ENCODE measurements at places on chromosomes 16 and 17. TPM values are rescaled to one million over a fixed set of nuclear protein-coding genes. Genes with fewer than 3 reads are reported as not detected.

DNA sequence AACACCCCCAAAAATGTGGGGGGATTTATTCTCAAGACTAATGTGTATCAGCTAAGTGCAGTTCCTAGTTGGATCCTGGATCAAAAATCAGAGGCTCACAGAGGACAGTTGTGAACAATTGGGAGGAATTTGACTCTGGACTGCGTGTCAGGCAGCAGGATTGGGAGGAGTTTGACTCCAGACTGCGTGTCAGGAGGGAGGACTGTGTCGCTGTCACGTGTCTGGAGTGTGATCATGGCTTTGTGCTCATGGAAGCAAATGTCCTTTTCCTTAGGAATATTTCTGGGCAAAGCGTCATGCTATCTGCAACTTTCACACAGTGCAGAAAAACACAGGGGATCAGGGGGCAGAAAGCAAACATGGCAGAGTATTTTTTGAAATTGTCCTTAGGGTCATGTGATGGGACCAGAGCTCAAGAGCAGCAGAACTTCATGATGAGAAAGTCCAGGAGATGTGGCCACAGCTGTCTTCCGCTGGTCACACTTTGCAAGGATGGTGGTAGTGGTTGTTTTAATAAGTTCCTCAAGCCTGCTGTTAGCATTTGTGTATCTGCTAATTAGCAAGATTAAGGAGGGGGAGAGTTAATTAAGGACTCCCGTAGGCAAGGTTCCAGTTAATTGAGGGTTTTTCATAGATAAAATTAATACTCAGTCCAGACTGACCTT, 122.0 kb upstream of the CHMP6 start:
- DNase-seq = no peak

DNA sequence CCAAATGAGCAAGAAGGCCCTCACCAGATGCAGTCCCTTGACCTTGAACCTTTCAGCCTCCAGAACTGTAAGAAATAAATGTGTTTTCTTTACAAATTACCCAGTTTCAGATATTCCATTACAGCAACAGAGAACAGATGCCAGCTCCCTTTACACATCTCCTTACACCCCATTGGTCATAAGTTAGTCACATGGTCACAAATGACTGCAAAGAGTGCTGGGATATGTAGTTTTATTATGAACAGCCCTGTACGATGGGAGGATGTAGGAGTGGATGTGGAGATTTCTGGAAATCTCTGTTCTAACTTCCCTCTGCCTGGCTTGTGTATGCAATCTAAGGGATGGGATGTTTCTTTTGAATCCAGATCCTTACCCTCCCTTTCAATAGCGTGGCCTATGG, 13.3 kb upstream of the RPL38 start:
- DNase-seq = no peak

DNA sequence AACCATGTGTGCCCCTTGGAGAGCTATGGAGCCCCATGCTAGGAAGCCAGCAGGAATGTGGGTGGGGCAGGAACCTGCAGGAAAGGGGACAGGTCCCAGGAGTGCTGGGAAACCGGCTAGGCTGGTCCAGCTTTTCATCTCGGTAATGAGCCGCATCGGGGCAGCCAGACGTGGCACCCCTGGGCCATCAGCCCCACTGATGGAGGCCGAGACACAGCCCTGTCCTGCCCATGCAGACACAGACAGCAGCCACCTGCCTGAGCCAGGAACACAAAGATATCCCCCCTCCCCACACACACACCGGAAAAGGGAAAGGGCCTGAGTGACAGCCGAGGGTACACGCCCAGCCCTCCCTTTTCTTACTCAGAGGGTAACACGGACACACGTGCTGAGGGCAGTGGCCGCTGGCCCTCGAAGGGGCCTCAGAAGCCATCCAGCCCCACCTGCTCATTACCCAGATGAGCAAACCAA, 18.1 kb downstream of the PPL start:
- peak; percentile 16 for DNase-seq

DNA sequence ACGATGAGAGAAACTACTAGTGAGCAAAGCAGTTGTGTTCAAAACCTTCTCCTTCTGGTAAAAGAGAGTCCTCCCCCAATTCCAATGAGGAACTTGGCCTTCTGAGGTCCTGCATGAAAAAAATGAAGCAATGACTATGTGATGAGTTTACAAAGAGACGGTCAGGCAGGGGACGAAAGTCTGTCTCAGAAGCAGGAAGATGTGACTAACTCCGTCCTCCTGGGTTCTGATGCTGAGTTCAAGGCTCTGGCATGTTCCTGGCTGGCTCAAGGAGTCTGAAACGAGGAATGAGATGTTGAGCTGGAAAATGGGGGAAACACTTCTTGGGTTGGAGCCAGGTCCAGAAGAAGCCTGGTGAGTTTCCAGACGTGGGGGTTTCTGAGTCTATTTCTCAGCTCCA, 129.6 kb downstream of the CPPED1 start:
- no peak for DNase-seq

DNA sequence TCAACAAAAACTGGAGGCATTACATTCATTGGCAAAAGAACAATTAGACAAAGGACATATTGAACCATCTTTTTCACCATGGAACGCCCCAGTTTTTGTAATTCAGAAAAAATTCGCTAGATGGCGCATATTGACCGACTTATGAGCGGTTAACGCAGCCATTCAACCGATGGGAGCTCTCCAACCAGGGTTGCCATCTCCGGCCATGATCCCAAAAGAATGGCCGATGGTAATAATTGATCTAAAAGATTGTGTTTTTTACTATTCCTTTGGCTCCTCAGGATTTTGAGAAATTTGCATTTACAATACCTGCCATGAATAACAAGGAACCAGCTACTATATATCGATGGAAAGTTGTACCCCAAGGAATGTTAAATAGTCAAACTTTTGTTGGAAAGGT, 21.4 kb downstream of the ALOX15B start:
- DNase-seq = peak; percentile 77

- no peak for DNase-seq
Observed at GRCh38 chr16:87316450-87316922, 706 bp downstream of the C16orf95 start.

DNA sequence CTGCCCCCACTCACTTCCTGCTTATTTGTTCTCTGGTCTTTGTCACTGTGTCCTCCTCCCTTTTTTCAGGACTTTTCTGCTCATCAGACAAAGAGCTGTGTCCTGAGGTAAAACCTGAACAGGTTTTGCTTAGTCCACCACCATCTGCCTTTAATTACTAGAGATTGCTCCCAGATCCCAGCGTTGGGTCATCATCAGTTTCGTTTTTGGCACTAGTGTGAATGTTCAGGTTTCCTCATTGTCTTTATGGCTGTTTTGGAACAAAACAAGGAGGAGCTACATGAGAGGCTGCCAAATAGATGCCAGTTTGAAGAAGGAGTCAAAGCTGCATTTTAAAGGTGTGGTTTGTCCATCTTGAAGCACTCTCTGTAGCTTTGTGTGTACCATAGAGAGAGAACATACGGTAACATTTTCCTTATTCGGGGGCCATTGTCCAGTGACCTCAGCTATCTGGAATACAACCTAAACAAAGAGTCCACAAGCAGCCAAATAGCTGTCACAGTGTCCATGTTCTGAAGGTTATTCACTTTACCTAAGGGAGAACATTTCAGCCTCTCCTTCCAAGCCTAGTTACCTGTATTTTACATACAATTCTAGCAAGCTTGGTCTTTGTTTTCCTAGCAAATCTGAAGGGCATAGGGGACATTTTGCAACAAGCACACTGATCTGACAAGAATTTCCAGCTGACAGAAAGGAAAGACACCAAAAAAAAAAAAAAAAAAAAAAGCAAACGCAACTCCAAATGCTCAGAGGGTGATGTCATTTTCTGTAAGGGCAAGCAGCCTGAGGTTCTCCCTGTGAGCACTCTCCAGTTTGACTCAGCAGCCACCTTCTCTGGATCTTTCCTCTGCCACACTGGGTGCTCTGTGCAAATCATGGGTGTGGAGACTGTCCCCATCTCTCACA, 196.1 kb downstream of the NTN1 start:
- no peak for DNase-seq

DNA sequence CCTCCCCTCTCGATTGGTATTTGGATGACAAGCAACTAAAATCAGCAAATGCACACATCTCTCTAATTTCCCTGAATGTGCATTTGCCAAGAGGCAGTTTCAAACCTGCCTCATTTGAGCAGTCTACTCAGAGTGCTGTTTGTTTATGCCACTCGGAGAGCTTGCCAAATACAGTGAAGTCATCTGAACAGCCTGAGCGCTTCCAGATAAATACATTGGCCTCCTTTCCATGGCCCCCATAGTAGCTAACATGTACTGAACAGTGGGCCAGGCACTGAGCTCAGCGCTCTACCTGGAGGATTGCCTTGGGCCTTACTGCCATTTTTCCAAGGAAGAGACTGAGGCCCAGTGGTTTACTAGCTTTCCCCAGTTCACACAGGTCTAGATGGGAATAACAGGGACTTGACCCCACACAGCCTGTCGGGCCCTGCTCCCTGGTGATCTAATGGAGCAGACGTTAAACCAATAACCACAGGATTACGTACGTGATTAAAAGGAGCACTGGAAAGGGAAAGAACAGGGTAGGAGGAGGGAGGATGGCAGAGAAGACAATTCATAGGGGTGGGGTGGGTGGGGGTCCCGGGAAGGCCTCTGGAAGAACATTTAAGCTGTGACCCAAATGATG, 18.7 kb upstream of the ANKRD40CL start:
- peak; percentile 74 for DNase-seq

DNA sequence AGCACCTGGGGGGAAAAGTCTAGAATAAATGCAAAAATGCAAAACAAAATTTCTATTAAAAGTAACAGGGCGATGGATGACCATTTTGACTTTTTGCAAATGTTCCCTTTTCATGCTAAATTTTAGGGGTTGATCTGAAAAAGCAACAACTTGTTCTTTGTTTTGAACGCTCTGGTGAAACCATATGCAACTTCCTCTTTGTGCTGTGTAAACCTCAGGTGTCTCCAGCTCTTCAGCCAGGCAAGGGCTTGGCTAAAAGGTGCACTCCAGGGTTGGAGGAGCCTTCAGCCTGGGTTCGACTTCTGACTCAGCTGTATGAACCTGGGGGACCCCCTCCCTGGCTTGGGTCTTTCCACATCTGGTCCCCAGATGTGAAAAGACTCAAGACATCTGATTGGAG, 9.5 kb downstream of the IRF8 start:
- DNase-seq = no peak

- no peak for DNase-seq
Observed at GRCh38 chr17:35127751-35128514, 6.5 kb downstream of the FNDC8 start.

- no peak for DNase-seq
Observed at GRCh38 chr17:27413315-27413714, 42.9 kb upstream of the KSR1 start.

GRCh38 chr17:8138374-8138671, 13.9 kb downstream of the PER1 start:
- no peak for DNase-seq

The SOX9 gene
- 35.8 TPM for total RNA-seq

The ANKRD40CL gene
- not detected for total RNA-seq

The MMP28 gene
- 8.3 TPM for total RNA-seq

The TEDC2 gene
- not detected for total RNA-seq

The KRTAP2-3 gene
- not detected for total RNA-seq
